Dermis blood vessel endothelial cell (primary cell): ENCODE measurements at places on chromosomes 5 and 9. TPM values are rescaled to one million over a fixed set of nuclear protein-coding genes. Genes with fewer than 3 reads are reported as not detected.

KIF12 gene
- 0.14 and 0.17 TPM in 2 replicates for total RNA-seq

FAM81B gene
- total RNA-seq, result not detected in 2 replicates

NR4A3 gene
- total RNA-seq, result 0.05 TPM in 1 of 2 replicates, not detected in the other

PITX1 gene
- total RNA-seq, result 0.51 TPM in 1 of 2 replicates, not detected in the other

FGFR4 gene
- total RNA-seq, result 2.6 and 8.1 TPM in 2 replicates

CDKN2AIPNL gene
- total RNA-seq, result 27.1 and 28.8 TPM in 2 replicates

CDH9 gene
- not detected in 2 replicates for total RNA-seq
